ENCODE measurements at places on chromosomes 12 and 14.

DNA sequence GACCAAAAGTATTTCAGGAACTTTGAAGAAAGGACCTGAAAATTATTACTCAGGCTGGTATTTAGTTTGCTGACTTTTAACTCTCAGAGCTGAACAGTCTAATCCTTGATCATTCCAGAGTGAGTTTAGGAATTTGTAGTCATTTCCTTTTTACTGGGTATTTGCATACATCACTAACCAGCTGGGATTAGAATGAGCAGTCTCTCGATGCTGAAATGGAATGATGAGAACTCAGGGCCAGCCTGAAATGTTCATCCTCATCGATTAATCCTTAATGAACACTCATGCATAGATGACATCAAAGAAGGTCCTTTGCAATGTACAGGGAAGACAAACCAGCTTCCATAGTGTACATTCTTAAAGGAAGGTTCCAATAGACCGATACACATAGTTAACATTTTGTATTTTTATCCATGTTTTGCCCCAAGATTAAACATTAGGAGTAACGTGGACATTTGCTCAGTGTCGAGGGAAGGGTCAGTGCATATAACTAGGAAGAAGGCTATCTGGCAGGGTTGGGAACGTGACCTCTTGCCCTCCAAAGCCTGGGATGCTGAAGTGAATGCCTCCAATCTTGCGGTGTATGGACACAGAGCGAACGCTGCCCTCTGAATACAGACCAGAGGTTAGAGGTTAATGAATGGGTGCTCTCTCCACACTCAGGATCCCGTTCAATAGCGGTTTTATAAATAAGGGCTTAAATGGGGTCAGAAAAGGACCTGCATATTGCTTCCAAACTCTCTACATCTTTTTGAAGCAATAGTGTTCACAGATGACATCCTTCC, 14.5 kb downstream of the FBXL14 start:
- DNase-seq: no peak

DNA sequence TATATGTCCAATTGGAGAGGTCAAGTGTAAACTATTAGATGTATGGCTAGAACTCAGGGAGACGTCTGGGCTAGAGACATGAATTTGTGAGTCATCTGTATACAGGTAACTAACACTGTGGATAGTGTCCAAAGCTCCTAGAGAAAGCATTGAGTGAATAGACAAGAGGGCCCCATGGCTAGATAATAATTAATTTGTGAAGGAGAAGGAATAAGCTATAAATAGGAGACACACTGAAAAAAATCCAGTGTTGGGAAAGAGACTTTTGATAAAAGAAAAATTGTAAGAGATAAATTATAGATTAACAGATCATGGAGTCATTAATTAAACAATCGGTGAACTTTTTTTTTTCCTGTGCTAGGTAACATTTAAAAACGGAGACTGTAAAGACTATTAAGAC, 326.6 kb upstream of the PRICKLE1 start:
- no peak for DNase-seq

- no peak for DNase-seq
Observed at GRCh38 chr12:7068994-7069346, 8.5 kb downstream of the C1S start.

- DNase-seq: no peak
Observed at GRCh38 chr14:69863083-69863482, 16.1 kb upstream of the SMOC1 start.

- DNase-seq: no peak
Observed at GRCh38 chr12:65822732-65823512, 1.4 kb upstream of the HMGA2 start.

DNA sequence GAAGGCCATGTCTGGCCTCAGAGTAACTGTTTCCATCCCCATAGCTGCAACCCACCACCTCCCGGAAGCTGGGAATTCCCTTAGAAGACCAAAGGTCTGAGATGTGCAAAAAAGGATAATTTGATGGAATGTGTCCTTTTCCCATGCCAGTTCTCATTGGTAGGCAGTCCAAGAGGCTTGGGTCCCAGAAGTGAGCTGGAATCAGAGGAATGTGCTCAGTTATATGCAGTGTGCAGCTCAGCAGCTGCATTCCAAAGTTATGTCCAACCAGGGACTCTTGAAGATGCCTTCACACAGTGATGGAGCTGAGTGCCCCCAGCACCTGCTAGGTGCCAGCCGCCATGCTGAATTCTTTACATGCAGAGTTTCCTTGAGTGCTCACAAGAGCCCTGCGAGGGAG, 583.9 kb upstream of the TBX3 start:
- no peak for DNase-seq
